ENCODE measurements at places on chromosomes 7 and 10. TPM values are rescaled to one million over a fixed set of nuclear protein-coding genes. Genes with fewer than 3 reads are reported as not detected.

- no peak for DNase-seq
Measured at GRCh38 chr10:125159932-125160855, at the start of gene CTBP2. Gene CTBP2, minus strand, starts transcription at chr10:125160563.

Gene EEPD1
- 2.2 TPM for total RNA-seq

- no peak for DNase-seq
Measured at GRCh38 chr10:26809973-26810372, 50.8 kb downstream of the ABI1 start.

Gene GATA3
- 54.0 TPM for total RNA-seq

GRCh38 chr10:71964743-71965515 lies 734 bp downstream of the CHST3 start:
- DNase-seq = no peak

DNA sequence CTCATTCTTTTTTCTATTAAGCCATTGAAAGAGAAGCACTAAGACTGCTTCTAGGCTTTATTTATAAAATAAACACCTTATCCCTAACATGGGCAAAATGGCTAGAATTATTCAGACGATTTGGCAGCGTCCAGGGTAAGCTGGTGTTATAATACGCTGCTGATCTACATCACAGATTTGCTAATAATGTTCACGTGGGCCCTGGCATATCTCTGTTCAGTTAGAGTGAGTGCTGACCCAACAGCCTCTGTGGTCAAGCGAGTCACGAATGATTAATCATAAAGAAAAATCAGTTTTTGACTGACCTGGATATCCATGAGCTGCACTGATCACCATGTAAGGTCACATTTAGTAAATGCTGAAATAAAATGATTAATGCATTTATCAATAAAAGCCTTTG lies 28.4 kb upstream of the CBLL1 start:
- DNase-seq = no peak

- DNase-seq = no peak
Measured at GRCh38 chr7:47433564-47433895, 148.4 kb downstream of the TNS3 start.

- DNase-seq = no peak
Measured at GRCh38 chr10:127889605-127890195, 3.0 kb downstream of the CLRN3 start.

Gene PTN
- total RNA-seq = not detected

Gene EVX1
- not detected for total RNA-seq

GRCh38 chr7:128318691-128319090 lies 25.0 kb downstream of the RBM28 start:
- DNase-seq = no peak

DNA sequence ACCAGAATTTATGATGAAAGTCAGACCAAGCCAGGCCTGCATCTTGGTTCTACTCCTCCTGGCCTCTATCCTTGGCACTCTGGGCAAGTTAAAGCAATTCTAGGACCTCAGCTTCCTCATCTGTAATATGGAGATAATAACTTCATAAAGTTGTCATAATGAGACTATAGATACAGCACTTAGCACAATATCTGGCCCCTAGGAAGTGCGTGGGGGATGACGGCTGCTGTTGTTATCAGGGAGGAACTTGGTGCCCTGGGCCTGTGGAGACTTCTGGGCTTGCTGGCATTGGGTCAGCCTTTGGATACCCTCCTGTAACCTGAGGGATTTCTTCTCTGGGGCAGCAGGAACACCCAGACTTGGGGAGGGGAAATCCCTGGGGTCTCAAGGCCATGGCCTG lies 27.6 kb downstream of the PFKFB3 start:
- no peak for DNase-seq

GRCh38 chr7:73702226-73702625 lies 17.2 kb downstream of the STX1A start:
- no peak for DNase-seq

Gene VWDE
- 3.9 TPM for total RNA-seq

GRCh38 chr10:32582946-32583345 lies 137.0 kb downstream of the CCDC7 start:
- DNase-seq = no peak

DNA sequence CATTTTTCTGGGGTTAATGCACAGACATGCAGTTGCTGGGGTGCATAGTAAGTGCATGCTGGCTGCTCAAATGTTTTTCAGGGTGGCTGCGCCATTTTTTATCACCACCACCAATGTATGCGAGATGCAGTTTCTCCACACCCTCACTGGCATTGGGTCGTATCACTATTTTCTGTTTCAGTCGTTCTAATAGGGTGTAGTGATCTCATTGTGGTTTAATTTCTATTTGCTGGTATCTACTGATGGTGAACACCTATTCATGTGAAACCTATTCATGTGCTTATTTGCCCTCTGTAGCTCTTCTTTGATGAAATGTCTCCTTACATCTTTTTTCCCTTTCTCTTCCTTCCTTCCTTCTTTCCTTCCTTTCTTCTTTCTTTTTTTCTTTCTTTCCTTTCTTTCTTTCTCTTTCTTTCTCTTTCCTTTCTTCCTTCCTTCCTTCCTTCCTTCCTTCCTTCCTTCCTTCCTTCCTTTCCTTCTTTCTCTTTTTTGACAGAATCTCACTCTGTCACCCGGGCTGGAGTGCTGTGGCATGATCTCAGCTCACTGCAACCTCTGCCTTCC lies 84.3 kb downstream of the ELFN1 start:
- DNase-seq = no peak

DNA sequence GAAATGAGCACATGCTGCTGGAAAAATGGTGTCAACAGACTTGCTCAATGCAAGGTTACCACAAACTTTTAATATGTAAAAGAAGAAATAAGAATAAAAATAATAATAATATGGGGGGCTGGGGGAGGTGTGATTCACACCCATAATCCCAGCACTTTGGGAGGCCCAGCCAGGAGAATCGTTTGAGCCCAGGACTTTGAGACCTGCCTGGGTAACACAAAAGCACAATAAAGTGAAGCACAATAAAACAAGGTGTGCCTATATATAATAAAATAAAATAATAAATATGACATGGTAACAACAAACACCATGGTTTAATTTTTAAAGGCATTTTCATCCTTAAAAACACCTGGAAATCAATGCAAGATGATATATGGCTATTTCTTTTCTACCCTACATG lies 25.1 kb downstream of the EIF3A start:
- no peak for DNase-seq
